ENCODE measurements at places on chromosomes 5 and 9.

GRCh38 chr5:56668996-56669395, 146.4 kb upstream of the MAP3K1 start:
- DNase-seq: no peak

DNA sequence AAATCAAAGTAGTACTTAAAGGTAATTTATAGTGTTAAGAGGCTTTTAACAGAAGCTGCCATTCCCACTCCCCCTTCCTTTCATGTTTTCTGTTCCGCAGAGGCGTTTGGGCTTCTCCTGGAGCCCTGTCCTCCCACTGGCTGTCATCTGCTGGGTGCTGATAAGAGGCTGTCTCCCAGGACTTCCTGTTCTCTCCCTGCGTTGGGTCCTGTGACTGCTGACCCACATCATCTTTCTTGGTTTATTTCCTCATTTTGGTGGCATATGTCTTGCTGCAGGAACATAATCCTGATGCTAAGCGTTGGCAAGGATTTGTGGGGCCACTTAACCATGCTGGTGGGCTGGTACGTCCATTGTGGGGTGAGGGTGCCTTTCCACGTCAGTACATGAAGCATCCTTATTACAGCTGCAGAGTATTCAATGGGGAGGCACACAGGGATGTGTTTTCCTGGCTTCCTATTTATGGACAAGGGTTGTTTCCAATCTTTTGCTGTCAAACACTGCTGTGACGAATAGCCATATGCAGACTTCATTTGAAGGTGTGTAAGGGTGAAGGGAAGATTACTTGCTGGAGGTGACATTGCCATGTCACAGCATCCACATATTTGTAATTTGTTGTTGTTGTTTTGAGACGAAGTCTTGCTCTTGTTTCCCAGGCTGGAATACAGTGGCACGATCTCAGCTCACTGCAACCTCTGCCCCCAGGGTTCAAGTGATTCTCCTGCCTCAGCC, 22.3 kb upstream of the RNF130 start:
- DNase-seq: no peak

GRCh38 chr5:90336752-90337151, 72.8 kb downstream of the CETN3 start:
- DNase-seq: no peak

- DNase-seq: no peak
Measured at GRCh38 chr5:179385914-179386313, 40.7 kb upstream of the ADAMTS2 start.

DNA sequence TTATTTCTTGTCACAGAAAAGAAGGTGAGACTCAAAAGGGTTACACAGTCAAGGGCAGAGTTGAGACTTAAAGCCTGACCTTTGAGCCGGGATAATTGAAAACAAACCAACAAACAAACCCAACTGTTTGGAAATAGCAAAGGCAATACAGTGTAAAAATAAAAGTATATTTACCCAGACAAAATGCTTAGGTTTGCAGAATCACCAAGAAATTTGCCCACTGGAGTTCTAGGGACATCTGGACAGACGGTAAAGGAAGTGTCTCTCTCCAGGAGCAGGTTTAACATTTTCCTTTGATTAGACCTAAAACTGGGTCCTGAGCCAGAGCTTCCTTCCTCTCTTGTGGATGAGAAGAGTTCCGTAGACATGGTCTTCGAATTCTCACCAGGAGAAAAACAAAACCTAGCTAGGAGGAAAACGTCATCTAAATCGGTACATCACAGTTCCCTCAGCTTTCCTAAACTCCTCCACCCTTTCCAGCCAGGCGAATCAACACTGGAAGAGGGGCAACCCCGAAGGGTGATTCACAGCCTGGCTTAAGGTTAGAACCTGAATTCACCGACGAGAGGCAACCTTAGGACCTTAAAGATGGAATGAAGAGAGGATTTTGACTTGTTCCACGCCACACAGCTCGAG, 673 bp downstream of the CDC25C start:
- no peak for DNase-seq

DNA sequence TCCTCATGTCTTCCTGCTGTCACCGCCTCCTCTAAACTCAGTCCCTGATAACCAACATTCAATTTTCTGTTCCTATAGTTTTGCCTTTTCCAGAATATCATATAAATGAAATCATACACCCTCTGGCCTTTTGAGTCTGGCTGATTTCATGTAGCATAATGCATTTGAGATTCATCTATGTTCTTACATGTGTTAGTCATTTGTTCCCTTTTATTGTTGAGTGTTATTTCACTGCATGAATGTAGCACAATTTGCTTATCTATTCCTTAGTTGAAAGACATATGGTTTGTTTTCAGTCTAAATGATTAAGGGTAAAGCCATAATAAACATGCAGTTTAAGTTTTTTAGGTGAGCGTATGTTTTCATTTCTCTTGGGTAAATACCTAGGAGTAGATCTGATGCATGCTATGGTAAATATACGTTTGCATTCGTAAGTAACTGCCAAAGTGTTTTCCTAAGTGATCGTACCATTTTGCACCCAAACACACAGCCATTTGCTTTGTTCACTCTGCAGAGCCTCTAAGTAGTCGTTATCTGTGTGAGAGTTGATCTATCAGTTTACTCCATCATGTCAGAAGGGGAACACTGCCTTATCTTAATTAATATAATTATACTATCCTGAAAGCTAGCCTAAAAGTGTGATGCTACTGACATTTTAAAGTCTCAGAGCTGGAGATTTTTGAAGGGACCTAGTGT, 460.8 kb downstream of the DMAC1 start:
- no peak for DNase-seq

GRCh38 chr5:39218482-39219402, 621 bp downstream of the FYB1 start:
- DNase-seq: no peak

- DNase-seq: no peak
Measured at GRCh38 chr9:26131886-26132285, 453.6 kb upstream of the TUSC1 start.

DNA sequence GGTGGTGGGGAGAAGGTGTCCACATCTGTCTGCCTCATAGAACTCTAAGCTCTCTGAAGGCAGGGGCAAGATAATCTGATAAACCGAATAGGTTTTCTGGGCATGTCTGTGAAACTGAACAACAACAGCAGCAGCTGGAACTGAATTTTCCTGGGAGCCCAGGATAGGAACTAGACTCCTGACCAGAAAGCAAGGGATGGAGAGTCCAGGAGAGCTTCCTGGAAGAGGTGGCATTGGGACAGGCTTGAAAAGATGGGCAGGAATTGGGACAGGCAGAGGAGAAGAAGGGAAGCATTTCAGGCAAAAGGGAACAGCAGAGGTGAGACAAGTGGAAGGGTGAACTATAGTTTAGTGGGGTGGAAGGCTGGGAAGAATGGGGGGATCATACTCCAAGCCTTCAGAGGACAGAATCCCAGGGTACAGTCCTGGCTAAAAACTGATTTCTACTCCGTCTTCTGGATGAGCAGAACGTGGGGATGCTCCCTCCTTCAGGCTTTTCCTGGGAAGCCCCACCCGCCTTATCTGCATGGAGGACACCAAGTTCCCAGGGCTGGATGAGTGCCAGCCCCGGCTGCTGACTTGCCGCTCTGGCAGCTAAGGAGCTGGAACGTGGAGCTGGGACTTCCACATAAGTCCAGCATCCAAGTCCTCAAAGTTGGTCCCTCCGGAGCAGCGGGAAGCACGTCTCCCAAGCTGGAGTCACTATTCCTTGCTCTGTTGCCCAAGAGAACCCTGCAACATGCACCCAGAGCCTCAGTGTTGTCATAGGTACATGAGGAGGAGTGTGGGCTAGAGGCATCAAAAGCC, 13.9 kb upstream of the KIF12 start:
- DNase-seq: no peak

DNA sequence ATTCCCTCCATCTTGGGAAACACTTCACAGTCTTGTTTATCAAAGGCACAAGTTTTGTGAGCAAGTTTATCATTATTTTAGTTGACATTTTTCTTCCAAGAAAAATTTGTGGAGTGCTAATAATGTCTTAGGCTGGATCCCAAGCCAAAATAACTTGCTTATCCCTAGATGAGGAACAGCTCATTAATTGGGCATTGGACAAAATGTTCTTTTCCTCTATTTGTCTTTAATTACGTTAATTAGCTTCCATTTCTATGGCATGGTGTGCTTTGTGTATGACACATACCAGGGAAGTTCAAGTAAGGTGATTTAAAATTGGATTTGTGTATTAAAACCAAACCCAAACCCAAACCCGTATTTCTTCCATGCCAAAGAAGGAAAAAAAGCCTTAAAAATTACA, 379.5 kb downstream of the SH3GL2 start:
- no peak for DNase-seq

GRCh38 chr9:115013998-115014397, 83.6 kb upstream of the TNFSF8 start:
- no peak for DNase-seq

DNA sequence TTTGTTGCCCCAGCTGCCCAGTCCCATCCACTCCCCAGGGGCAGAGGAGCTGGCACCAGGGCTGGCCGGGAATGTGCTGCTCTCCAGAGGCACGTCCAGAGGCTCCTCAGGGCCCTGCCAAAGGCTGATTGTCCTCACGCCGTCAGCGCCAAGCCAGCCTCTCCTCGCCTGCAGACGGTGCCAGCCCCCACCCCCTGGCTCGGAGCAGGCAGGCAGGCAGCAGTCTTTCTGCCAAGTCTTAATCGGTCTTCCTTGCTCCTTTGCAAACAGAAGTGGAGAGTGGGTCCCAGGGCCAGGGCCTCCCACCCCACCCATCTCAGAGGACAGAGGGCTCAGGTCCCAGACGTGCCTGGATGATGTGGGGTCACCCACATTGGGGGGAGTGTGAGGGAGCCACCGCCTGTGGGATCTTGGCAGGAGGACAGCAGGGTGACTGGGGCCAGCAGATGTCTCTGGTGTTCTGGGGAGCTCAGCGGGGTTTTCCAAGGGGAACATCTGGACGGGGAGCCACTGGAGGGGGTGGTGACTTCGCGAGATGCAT, 36.3 kb downstream of the FAM163B start:
- peak; percentile 36 for DNase-seq

GRCh38 chr9:84170521-84171141, 169.9 kb downstream of the SLC28A3 start:
- DNase-seq: peak; percentile 12

DNA sequence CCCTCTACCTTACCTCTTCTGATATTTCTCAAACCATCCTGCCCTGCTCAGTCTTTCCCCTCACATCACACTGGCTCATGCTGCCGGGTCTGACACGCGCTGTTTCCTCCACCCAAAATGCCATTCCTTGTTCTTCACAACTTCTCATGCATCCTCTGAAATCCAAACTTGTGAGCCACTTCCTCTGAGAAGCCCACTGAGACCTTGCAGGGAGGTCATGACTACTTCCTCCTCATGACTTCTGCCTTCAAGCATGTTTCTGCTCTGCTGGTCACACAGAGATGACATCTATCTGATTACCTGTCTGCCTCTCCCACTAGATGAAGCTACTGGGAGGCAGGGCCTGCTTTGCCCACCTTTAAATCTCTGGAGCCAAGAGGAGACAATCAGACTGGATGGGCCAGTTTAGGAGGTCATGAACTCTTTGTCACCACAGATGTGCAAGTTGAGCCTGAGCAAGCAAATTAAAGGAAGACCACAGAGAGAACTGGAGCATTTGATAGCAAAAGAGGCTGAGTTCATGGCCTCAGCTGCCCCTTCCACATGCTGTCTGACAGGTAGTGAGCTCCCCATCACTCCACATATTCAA, 119.8 kb upstream of the TBC1D2 start:
- DNase-seq: no peak

Data from NCI-H446 (cell line).